ENCODE measurements at places on chromosomes 7 and 10.
A peak's percentile ranks its signal among the peaks of the same experiment; 100 is the strongest.

GRCh38 chr10:72073708-72074573, 14.4 kb downstream of the SPOCK2 start:
- no peak for DNase-seq

GRCh38 chr10:46064269-46064817, 18.3 kb upstream of the MSMB start:
- no peak for DNase-seq

DNA sequence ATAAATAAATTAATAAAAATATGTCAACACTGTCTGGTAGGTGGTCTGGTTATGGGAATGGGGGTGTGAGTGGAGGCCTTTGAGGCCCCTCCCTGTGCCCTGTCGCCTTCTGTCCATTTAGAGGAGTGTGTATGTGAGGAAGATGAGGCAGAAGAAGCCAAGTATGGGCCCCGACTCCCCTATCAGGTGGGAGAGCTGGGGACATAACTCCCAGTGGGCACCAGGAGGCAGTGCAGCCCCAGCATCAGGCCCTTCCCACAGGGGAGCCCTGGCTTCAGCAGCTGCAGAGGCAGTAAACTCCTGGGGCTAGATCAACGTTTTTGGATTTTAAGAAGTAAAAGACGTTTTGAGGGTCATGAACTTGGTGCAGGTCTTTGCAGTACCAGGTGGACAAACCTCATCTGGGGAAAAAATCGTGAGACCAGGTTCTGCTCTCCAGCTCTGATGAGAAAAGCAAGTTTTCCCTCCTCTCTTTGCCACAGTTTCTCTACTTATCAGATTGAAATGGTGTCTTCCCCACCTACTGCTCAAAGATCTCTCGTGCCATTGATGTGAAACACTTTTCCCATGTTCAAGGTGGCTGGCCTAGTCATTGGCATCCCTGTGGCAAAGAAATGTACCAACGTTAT, 167.8 kb upstream of the EEPD1 start:
- DNase-seq, result peak; percentile 70

- DNase-seq, result no peak
Observed at GRCh38 chr7:102305414-102306268, 19.0 kb downstream of the SH2B2 start.

GRCh38 chr7:1919539-1920265, 249.6 kb downstream of the ELFN1 start:
- DNase-seq, result no peak

DNA sequence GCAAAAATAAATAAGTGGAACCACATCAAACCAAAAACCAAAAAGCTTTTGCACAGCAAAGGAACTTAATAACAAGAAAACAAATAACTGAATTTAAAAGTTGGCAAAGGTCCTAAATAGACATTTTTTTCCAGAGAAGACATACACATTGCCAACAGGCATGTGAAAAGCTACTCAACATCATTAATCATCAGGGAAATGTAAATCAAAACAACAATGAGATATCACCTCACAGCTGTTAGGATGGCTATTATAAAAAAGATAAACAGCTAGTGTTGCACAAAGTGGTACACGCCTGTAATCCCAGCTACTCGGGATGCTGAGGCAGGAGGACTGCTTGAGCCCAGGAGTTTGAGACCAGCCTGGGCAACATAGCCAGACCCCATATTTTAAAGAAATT, 2.2 kb upstream of the SUN3 start:
- peak; percentile 10 for DNase-seq

GRCh38 chr7:26532471-26532870, 240.8 kb downstream of the SNX10 start:
- no peak for DNase-seq

- DNase-seq, result no peak
Observed at GRCh38 chr7:122726881-122727280, 24.2 kb upstream of the RNF148 start.

DNA sequence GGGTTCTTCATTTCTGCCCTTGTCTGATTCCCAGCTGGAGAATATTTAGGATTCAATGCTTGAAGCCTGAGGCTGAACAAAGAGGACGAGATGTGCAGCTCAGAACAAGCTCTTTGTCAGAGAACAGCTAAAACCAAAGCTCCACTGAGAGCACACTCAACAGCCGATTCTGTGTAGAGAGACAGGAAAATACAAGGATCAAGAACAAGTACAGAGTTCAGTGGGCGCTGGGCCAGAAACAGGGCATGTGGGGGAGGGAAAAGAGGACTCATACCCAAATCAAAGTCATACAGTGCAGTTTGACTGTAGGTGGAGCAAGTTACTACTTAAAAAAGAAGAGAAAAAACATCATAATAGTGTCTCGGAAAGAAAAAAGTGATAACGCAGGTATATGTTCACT, at the start of gene AGMO:
AGMO (minus strand) TSS at position 181 of the 400 bp plus-strand sequence.
- DNase-seq, result no peak

- DNase-seq, result no peak
Observed at GRCh38 chr7:67489881-67490280, 493.2 kb downstream of the TYW1 start.

DNA sequence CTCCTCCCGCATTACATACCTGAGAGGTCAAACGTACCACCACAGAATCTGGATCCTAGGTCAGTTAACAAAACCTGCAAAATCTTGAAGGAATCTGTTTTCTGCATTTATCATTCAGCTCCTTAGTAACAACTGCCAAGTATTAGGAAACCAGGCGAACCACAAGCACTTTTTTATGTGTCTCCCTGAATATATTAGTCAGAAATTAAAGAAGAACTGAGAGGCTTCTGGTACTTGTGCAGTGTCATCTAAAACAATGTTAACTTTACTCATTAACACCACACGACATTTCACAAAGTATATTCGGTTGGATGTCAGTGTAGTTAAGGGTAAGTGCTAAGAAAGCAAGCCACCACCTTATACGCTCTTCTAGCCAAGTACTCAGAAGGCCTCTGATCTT, 2.5 kb downstream of the CCDC6 start:
- DNase-seq, result no peak

- DNase-seq, result no peak
Observed at GRCh38 chr10:48400129-48400849, 93.8 kb downstream of the MAPK8 start.
